ENCODE measurements at places on chromosomes 16 and 17.

DNA sequence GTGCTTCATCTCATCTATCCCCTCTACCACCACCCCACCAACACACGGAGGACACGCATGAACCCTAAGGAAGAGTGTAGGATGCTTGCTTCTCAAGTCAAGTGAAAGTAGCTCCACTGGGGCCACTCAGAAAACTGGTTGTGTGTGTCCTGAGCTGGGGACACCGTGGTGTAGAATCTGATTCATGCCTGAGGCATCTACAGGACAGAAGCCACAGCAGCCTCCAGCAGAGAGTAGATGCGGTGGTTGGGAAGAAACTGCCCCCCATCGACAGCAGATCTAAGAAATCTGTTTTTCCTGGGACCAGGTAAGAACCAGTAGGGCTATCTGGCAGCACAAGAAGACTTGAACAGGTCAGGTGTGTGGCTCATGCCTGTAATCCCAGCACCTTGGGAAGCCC, 51.9 kb upstream of the HLF start:
- DNase-seq, result no peak

DNA sequence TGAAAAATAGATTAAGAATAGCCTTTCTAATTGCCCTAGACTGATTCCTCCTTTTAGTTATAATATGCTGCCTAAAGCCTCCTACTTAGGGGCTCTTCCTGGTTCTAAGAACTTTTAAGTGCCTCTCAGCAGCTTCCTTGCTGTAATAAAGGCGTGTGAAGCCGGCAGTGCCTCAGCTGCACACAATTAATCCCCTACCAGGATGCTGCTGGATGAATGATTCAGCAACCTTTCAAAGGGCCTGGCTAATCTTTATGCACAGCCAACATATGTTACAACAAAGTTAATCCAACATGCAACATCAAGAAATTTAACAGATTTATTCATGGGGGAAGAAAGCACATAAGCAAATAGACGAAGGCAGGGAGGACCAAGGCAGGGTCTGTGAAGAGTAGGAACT, 145.2 kb downstream of the PMP22 start:
- no peak for DNase-seq

DNA sequence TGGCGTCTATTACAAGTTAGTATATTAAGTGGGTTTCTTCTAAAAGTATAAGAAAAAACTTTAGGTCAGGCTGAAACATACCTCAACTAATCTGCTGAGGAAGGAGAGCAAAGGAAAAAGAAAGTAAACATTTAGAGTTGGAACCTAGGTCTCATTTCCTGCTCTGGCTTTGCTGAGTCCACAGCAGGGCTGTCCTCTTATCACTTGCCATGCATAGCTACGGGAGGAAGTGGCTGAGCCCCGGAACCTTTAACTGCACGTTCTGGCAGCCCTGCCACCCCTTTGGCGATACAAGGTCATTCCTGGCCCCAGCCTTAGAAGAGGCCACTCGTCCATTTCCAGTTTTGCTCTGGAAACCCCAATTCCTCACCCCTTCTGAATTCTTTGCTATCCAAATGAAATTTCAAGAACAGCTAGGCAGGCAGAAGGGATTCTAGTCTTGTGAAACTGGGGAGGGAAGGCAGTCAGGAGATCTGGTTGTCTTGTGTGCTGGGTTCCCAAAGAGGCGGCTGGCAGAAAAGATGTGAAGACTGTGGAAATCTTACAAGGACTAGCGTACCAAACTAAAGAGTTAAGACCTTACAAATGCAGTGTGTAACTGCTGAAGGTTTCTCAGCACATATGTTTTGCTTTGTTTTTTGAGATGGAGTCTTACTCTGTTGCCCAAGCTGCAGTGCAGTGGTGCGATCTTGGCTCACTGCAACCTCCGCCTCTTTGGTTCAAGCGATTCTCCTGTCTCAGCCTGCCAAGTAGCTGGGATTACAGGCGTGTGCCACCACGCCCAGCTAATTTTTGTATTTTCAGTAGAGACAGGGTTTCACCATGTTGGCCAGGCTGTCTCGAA, 19.1 kb downstream of the WIPI1 start:
- peak; percentile 53 for DNase-seq

- DNase-seq, result peak; percentile 66
Observed at GRCh38 chr16:528111-529011, 849 bp downstream of the CAPN15 start.

Data from fibroblast of the aortic adventitia (primary cell).